Right atrium auricular region (tissue), 2 donors: ENCODE measurements at places on chromosomes 3 and 15. TPM values are rescaled to one million over a fixed set of nuclear protein-coding genes. Genes with fewer than 3 reads are reported as not detected.

DNA sequence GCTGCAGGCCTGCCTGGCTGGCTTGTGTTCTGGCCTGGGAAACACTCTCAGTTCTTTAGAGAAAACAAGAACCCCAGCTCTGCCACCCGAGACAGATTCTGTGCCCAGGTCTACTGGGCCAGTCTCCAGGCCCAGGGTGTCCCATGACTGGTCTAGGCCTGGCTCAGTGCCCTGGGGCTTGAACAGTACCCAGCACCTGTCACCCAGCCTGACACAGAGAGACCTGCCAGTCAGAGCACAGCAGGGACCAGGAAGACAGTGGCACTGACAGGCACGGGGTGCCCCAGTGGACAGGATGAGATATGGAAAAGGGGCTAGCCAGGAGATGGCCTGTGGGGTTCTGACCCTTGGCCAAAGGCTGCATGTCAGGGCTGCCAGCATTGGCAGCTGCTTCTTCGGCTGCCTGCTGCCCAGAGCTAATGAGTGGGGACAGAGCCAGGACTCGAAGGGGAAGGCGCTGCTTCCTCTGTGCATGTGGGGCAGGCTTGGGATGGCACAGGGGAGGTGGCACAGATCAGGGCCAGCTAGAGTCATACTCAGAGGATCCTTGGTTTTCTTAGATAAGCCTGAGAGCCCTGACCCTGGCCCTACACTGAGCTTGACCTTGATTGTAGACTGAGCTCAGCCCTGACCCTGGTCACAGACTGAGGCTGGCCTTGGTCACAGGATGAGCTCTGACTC, 15.1 kb downstream of the CCDC33 start:
- DNase-seq = peak; percentile 75
- H3K4me1 ChIP-seq = peaks cover 33% of the 10 kb centered on the region
- no peaks in the 10 kb centered on the region for H3K36me3 ChIP-seq
- peak overlapping the region; percentile 75 for H3K27ac ChIP-seq
- no peaks in the 10 kb centered on the region for H3K27me3 ChIP-seq

- H3K27me3 ChIP-seq = no peaks in the 10 kb centered on the region
- no peak within 1 kb of the TSS for H3K27ac ChIP-seq
- H3K36me3 ChIP-seq = no peaks in the 10 kb centered on the region
- no peak for DNase-seq
These were observed at the start of gene PRRT3 for GRCh38 chr3:9951962-9952805. TSS of gene PRRT3 (minus strand) at chr3:9952408. CDS start at chr3:9950115, 2,293 bp downstream.

GRCh38 chr15:31362886-31363285, 36.3 kb downstream of the KLF13 start:
- H3K27me3 ChIP-seq = no peaks in the 10 kb centered on the region
- no peaks in the 10 kb centered on the region for H3K4me1 ChIP-seq
- H3K36me3 ChIP-seq = no peaks in the 10 kb centered on the region
- no peak overlapping the region for H3K4me3 ChIP-seq

The TUSC7 gene
- not detected for total RNA-seq

The SLC35G2 gene
- 6.0 TPM for total RNA-seq

DNA sequence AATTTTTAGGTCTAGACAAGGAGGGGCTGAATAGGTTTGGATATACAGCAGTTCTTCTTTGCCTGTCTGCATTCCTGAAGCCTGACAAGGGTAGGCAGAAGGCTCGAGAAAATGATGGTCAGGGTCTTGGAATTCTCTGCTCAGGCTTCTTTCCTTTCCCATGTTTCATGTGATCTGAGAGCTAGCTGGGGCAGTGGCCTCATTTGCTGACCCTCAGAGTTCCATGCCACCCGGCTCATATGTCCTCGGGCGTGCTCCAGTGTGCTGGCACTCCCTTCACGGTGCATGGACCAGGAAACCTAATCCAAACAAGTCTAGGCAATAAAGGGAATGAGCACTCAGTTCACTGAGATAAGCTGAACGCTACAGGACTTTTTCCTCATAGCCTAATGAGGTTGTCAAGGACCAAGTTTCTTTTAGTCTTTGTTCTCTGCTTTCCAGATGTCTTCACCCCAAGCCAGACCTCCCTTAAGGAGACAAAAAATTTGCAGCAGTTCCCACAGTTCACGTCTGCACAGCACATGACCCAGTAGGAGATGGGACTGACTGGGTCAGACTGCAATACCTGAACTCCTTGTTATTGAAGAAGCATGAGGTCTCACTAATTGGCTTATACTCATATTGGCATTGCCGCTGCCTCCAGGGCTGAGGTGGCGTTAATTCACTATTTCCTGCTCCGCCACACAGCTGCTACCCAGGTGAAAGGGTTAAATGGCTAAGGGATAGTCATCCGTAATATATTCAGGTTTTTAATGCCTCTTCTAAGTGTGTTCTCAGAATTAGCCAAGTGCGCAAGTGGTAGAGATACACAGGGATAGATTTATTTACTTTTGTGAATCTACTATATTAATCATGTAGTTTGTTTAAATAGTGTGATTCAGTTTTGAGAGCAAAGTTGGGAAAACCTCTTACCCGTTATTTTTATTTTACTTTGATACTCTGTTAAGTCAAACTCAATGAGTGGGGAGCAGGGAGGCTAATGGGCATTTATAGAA, 15.3 kb upstream of the RTP4 start:
- no peaks in the 10 kb centered on the region for H3K36me3 ChIP-seq
- no peak overlapping the region for H3K27ac ChIP-seq
- H3K27me3 ChIP-seq = no peaks in the 10 kb centered on the region
- no peak overlapping the region for H3K4me3 ChIP-seq
- H3K4me1 ChIP-seq = no peaks in the 10 kb centered on the region
